Endothelial cell of umbilical vein (primary cell): ENCODE measurements at places on chromosomes 3 and 15. TPM values are rescaled to one million over a fixed set of nuclear protein-coding genes. Genes with fewer than 3 reads are reported as not detected.

- H3K27ac ChIP-seq = no peak overlapping the region
- DNase-seq = no peak
Measured at GRCh38 chr3:36701249-36701572, 63.1 kb downstream of the DCLK3 start.

DNA sequence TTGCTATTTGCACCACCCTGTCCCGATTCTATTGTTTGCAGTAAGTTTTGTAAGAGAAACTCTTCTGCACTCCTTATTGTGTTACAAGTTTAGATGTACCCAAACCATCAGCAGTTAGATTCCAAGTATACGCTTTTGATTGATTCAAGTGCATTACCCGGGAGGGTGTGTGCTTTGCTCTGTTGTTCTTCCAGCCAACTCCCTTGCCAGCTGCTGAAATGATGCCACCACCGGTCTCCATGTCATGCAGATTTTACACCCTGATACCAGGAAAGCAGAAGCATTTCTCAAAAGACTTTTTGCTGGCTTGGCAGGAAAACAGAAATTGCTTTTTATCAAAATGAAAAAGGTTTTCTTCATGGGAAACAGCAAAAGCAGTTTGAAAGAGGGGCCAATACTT lies 1006.6 kb upstream of the CFAP20DC start:
- H3K4me1 ChIP-seq = no peaks in the 10 kb centered on the region
- no peak overlapping the region for H3K27ac ChIP-seq
- H3K4me3 ChIP-seq = no peak overlapping the region
- DNase-seq = no peak
- H3K27me3 ChIP-seq = no peaks in the 10 kb centered on the region

ATP13A5 gene
- not detected in 2 replicates for polyA plus RNA-seq

NR1D2 gene
- polyA plus RNA-seq = 3.7 and 4.3 TPM in 2 replicates

GRCh38 chr15:51131596-51132290 lies 37.0 kb upstream of the TNFAIP8L3 start:
- peaks cover 26% of the 10 kb centered on the region for H3K4me1 ChIP-seq
- H3K36me3 ChIP-seq = no peaks in the 10 kb centered on the region
- H3K27me3 ChIP-seq = no peaks in the 10 kb centered on the region
- DNase-seq = no peak
- no peak overlapping the region for H3K4me3 ChIP-seq
- H3K27ac ChIP-seq = peak overlapping the region; percentile 91

DNA sequence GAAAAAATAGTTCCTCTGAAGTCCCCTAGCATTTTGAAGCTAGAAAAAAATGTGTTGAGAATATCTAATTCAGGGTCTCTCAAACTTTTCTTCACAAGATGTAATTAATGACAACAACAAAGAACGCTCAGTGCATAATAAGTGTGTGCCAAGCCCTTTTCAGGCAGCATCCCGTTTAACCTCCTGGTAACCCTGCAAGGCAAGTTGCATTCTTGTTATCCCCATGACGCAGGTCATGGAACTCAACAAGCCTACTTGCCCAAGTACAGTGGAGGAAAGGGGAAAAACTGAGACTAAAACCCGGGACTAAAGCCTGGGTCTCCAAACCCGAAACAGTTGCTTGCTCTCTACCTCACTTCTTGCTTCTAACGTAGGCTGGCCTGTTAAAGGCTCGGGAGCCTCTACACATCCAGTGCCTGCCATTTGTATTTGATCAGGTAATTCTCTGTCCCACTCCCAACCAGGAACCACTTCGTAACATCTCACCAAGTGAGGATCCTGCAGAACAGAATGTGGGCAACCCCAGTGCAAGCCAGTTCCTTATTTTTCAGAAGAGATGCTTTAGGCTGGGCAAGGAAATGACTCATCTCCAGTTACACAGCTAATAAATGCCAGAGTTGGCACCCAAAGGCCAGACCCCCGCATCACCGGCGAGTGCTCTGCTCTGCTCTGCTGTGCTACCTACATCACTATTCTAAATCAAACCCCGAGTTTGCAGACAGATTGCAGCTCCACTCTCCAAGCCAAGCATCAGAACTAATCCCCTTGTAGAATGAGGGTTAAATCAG lies 28.3 kb downstream of the LMCD1 start:
- peak; percentile 36 for DNase-seq
- peaks cover 16% of the 10 kb centered on the region for H3K4me1 ChIP-seq
- H3K4me3 ChIP-seq = no peak overlapping the region

PTH1R gene
- 0.08 TPM in 1 of 2 replicates, not detected in the other for polyA plus RNA-seq

HACD3 gene
- 37.9 and 47.4 TPM in 2 replicates for polyA plus RNA-seq

DNA sequence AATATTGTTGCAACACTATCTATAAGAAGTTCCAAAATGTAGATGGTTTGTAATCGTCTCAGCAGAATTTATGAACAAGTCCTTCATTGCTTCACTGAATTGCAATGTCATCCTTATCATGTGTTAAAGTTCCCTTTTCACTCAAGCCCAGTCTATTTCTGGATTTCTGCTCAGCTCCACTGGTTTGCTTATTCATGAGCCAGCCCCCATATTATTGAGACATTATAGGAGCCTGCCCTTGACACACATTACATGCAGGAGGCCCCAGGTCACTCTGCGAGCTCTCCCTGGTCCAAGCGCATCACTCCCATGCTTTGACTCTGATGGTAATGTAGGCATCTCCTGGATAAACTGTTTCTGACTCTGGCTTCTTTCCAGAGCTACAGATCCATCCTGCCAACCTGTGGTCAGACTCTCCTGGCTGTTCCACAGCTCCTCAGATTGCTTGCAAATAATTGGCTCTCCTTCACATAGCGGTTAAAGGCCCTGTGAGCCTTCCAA lies 56.9 kb downstream of the ABTB1 start:
- no peaks in the 10 kb centered on the region for H3K27me3 ChIP-seq
- no peaks in the 10 kb centered on the region for H3K36me3 ChIP-seq
- DNase-seq = no peak
- H3K4me1 ChIP-seq = peaks cover 10% of the 10 kb centered on the region
- H3K4me3 ChIP-seq = no peak overlapping the region

DNA sequence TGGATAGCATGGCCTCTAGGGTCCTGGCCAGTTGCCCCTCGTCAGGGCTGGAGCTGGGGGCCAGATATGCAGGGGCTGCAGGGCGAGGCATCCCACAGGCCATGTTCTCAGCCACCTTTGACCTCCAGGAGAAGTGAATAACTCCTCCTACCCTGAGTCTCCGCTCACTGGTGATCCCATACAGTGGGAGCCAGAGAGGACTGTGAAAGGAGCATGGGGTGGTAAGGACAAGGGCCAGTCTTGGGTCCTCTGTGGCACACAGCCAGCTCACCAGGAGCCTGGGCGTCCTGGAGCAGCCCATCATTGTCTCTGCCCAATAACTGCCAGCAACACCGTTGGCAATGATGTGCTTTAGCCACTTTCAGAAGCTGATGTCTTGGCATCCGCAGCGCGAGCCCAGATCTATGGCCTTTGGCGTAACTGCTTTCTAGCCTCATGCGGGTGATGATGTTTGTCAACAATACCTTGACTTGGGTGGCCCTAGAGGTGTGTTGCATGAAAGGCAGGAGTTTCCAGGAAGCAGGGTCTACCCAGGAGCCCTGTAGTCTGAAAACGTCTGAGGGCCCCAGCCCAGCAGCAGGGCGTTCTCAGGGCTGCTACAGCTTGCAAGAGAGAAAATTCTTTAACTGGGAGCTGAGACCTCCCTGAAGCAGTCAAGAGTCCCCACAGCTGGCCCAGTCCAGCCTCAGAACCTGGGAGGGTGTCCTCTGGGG lies 61.1 kb upstream of the IQSEC1 start:
- DNase-seq = no peak
- no peak overlapping the region for H3K27ac ChIP-seq
- no peaks in the 10 kb centered on the region for H3K36me3 ChIP-seq
- no peak overlapping the region for H3K4me3 ChIP-seq
- H3K27me3 ChIP-seq = no peaks in the 10 kb centered on the region

GRCh38 chr3:125641891-125642290 lies 46.6 kb upstream of the OSBPL11 start:
- H3K4me1 ChIP-seq = no peaks in the 10 kb centered on the region
- H3K4me3 ChIP-seq = no peak overlapping the region
- no peaks in the 10 kb centered on the region for H3K36me3 ChIP-seq
- no peak overlapping the region for H3K27ac ChIP-seq

CRABP1 gene
- 0.11 TPM in 1 of 2 replicates, not detected in the other for polyA plus RNA-seq

- H3K4me1 ChIP-seq = peaks cover 9% of the 10 kb centered on the region
- peak; percentile 28 for DNase-seq
- peaks cover 11% of the 10 kb centered on the region for H3K36me3 ChIP-seq
Measured at GRCh38 chr15:101288905-101289513, 6.0 kb downstream of the SNRPA1 start.

- H3K36me3 ChIP-seq = no peaks in the 10 kb centered on the region
- no peak overlapping the region for H3K27ac ChIP-seq
- no peak overlapping the region for H3K4me3 ChIP-seq
- no peak for DNase-seq
Measured at GRCh38 chr3:65173841-65174240, 486.0 kb upstream of the ADAMTS9 start.
